ENCODE measurements at places on chromosomes 6 and 20.
A peak's percentile ranks its signal among the peaks of the same experiment; 100 is the strongest.

- peak; percentile 9 for DNase-seq
These were observed 17.9 kb downstream of the C6orf15 start for GRCh38 chr6:31094389-31094881.

- peak; percentile 39 for DNase-seq
These were observed 68.5 kb downstream of the FYN start for GRCh38 chr6:111804627-111805235.

DNA sequence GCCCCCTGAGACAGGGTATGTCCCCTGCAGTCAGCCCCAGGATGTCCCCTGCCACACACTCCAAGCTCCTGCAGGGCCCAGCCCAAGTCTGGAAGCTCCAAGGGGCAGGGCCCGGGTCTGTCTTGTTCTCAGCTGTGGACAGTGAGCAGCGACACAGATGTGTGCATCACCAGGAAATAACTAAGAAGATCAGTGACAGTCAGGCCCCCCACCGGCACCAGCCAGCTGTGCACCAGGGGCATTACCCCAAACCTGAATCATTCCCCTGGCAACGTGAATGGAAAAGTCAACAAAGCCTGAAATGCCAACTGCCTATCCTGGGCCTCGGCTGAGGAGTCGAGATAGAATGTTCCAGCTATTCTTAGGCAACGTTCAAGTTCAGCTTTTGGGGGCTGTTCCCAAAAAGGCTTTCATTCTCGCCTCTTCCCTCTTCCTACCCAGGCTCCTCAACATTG lies 105.0 kb downstream of the PREX1 start:
- no peak for DNase-seq

GRCh38 chr6:101413773-101414172 lies 20.3 kb downstream of the GRIK2 start:
- DNase-seq = no peak

DNA sequence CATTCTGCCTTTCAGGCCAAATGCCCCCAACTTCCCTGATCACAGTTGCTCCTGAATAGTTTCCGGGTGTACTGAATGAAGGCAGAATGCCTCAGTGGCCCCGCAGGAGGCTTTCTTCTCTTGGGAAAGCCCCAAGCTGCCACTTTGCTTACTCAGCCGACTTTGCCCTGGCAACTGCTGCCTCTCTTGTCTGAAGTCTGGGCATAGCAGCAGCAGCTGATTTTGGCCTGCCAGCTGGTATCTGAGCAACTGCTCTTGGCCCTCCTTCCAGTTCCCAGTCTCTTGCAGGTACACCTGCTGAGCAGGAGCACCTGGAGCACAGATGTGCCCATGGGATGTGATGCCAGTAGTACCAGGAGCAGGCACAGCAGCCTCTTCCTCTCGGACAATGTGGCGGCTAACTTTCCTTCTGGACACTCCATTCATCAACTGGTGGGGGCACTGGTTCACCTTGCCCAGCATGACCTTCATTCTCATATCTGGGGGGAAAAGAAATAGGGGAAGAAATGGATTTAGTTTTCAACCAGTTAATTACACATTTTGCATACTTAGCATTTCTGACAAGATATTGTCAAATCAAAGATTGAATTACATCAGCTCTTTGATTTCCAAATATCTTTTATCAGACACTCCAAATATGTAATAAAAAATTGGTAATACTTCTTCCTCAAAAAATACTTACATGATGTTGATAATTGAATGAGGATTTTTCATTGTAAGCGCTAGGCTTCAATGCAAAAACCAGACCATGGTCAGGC lies 468.2 kb downstream of the PKHD1 start:
- no peak for DNase-seq

- no peak for DNase-seq
These were observed 25.9 kb downstream of the FOXQ1 start for GRCh38 chr6:1337791-1338190.

DNA sequence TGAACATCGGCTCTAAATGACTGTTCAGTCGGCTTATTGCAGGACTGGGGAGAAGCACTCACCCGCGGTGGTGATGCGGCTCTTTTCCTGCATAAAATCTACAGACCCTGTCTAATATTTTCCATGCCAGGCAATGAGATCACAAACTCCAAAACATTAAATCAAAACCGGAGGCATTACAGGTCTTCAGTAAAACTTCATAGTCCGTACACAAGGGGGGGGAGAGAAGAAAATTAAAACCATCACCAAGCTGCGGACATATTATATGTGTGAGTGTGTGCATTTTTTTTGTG lies 6.3 kb upstream of the PAX1 start:
- DNase-seq = no peak

DNA sequence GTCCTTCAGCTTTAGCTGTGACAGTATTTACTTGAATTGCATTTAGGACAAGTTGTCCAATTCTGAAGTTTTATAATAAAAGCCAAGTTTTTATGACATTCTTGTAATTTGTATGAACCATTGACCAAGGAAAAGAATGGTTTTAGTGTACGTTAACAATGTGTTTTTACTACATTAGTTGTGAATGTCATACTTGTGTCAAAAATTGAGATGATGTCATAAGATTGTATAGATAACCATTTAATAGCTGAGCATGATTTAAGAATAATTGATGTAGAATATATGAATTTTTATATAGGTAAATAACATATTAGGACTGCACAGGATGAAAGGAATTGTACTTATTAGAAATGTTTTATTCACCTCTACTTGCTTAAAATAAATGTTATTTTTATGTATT lies 102.9 kb downstream of the MACROD2 start:
- no peak for DNase-seq

Data from activated CD4-positive, alpha-beta T cell treated with anti-CD3 and anti-CD28 coated beads for 24 hours (primary cell).